NCI-H69 (cell line): ENCODE measurements at places on chromosomes 1 and 21.

DNA sequence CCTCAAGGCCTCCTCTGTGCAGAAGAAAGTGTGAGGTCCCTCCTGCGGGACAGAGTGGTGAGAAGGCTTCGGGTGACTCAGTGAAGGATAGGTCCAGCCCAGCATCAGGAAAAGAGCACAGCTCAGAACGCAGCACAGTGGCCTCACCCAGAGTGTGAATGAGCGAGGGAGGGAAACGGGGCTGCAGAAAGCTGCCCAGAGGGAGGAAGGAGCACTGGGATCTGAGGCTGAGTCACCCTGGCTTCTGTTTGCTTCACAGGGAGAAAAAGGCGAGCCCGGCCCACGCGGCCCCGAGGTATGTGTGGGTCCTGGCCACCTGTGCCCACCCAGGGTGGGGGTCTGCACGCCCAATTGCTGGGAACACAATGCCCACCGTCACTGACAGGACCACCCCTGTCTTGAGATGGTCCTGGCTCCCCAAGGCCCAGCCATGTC is 24.3 kb downstream of the COL6A2 start:
- DNase-seq: no peak

DNA sequence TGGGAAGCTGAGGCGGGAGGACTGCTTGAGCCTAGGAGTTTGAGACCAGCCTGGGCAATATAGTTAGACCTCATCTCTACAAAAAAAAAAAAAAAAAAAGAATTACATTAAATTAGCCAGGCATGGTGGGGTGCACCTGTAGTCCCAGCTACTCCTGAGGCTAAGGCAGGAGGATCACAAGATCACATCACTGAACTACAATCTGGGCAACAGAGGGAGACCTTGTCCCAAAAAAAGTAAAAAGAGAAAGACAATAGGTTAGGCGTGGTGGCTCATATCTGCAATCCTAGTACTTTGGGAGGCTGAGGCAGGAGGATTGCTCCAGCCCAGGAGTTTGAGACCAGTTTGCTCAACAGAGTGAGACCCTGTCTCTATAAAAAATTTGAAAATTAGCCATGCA is 130.3 kb downstream of the TIAM1 start:
- DNase-seq: no peak

DNA sequence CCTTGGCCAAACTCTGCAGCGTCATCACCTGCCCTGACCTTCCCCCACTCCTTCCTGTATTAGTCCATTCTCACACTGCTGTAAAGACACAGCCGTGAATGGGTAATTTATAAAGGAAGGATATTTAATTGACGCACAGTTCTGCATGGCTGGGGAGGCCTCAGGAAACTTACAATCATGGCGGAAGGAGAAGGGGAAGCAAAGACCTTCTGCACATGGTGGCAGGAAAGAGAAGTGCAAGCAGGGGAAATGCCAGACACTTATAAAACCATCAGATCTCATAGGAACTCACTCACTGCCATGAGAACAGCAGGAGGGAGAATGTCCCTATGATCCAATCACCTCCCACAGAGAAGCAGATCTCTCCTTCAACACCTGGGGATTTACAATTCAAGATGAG is 408.5 kb downstream of the PTPRU start:
- DNase-seq: no peak

GRCh38 chr1:230251644-230252191 is 174.4 kb downstream of the PGBD5 start:
- no peak for DNase-seq

DNA sequence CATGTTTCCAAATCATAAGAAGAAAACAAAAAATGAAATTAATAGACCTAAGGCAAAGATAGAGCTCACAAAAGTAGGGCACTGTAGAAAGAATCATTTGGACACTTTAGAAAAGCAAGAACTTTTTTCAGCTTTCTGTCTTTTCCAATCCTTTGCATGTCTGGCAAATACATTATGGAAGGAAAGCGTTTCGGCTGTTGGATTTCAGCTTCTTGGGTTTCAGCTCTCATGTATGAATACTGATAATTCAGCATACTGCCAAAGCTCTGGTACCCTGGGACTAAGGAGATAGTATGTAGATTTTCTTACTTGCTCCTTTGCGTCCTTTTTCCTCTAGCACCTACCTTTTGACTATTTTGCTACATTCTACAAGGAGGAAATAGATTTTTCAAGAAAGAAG is 375.9 kb downstream of the BRINP3 start:
- DNase-seq: peak; percentile 26

GRCh38 chr1:114455102-114455785 is 55.8 kb downstream of the TRIM33 start:
- no peak for DNase-seq

DNA sequence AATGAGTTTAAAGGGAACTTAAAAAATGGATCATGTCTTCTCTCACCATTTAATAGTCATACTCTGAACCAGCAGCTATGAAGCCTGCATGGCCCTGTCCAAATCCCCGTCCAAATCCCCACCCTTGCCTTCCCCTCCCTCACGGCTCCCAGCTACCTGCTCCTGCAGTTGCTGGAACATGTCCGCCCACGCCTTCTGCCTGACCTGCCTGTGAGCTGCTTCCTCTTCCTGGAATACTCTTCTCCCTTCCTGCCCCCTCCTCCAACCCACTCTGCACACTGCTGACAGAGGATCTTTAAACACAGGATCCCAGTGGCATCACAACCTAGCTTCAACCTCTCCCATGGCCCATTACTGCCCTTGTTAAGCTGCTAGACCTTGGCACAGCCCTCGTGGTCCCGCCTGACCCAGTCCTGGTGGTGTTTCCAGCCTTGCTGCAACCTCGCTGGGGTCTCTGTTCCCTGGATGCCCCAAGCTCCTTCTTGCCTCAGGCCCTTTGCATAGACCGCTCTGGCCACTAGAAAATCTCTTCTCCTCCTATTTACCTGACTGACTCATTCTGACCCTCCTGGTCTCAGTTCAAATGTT is 118.3 kb downstream of the PTPRU start:
- peak; percentile 41 for DNase-seq

- no peak for DNase-seq
These were observed 176.9 kb downstream of the NEK7 start for GRCh38 chr1:198333744-198334143.

GRCh38 chr1:217336724-217337123 is 294.2 kb downstream of the GPATCH2 start:
- no peak for DNase-seq

DNA sequence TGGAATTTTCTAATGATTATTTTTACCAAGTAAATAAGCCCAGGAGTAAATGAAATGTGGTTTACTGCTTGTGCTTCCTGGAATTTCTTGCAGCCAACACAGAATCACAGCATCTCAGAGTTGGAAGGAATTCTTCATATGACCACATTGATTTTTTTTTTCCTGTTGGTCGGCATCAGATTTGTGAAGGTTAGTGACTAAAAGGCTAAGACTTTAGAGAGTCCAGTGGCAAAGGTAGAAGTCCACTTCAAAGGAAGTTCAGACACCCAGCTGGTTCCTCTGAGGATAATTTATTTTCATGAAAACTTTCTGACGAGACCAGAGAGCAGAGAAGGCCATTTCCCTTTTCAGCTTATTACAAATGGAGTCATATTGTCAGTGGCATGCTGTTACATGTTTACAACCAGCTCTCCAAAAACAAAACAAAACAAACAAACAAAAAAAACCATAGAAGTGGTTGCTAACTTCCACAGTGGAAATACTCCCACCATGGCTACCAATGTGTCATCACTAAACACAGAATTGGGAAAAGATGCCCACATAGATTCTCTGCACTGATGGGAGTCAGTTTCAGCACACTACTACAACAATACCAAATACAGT is 77.2 kb upstream of the CDC42BPA start:
- no peak for DNase-seq

GRCh38 chr1:97803026-97803425 is 117.8 kb downstream of the DPYD start:
- no peak for DNase-seq

DNA sequence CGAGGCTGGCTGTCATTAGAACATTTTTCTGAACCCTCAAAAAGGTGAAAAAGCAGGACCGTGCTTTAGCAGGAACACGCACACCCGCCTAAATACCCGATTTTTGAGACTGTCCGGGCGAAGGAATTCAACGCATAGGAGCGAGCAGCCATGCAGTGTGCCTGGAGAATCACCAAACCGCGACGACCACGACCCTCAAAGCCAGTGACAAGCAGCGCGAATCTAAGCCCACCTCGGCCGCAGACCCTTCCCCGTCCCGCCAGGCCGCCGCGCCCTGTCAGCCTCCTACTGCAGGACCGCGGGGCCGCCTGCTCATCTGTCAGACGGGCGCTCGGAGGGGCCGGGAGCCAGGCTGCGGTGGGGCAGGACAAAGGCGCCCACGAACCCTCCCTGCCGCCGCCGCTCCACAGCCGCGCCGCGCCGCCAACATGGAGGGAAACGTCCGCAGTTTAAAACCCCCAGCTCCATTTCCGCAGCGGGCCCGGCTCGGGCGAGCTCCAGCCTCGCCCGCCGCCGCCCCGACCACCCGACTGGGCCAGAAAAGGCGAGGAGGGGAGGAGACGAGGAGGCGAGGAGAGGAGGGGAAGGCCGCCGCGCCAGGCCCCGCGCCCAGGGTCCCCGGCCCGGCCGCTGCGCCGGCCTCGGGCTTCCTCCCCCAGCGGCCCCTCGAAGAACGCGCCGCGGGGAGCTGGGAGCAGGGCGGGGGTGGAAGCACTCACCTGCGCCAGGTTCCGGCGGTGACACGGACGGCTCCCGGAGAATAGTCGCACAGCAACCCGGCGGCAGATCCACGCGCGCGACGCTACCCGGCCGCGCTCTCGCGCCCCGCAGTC is at the start of gene LBR:
LBR (minus strand) TSS at position 804 of the 833 bp plus-strand sequence. CDS start 3,963 bp downstream, outside the sequence.
- DNase-seq: no peak

GRCh38 chr1:221620437-221621384 is 121.2 kb downstream of the DUSP10 start:
- DNase-seq: peak; percentile 91

DNA sequence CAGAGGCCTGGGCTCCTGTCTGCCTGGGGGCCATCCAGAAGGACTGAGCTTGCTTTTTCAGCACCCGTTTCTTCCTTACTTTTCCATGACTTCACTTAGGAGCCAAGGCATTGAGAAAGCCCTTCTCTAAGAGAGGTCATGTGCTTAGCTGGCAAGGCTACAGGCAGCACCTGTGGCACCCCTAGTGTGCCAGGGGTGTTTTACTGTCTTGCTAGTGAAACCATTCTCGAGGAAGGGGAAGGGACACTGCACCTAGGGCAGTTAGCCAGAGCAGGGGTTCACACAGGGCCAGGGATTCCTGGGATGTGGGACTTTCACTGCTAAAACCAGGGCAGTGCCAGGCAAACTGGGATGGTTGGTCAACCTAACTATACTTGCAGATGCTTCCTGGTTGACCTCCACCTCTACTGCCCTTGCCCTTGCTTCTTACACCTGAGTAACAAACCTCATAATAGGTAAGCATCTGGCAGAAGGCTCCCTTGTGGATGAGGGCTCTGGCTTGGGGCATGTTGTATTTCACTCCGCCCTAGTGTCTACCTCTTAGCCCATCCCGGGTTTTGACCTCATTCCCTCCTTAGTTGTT is 69.2 kb downstream of the NOS1AP start:
- DNase-seq: peak; percentile 41

DNA sequence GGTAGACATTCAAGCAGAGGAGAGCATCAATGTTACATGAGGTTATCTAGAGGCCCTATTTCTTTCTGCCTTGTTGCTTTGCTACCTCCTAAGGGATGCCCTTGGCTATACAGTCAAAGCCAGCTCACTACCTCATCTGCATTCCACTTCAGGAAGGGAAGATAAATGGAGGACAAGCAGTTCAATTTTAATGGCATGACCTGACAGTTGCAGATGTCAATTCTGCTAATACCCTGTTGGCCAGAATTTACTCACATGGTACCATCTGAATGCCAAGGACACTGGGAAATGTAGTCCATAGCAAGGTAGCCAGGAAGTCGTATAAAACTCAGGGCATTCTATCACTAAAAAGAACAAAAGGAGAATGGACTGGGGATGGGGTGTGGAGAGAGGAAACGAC is 31.5 kb downstream of the PALMD start:
- DNase-seq: peak; percentile 8

- no peak for DNase-seq
These were observed 141.4 kb upstream of the ETS2 start for GRCh38 chr21:38664315-38664714.

DNA sequence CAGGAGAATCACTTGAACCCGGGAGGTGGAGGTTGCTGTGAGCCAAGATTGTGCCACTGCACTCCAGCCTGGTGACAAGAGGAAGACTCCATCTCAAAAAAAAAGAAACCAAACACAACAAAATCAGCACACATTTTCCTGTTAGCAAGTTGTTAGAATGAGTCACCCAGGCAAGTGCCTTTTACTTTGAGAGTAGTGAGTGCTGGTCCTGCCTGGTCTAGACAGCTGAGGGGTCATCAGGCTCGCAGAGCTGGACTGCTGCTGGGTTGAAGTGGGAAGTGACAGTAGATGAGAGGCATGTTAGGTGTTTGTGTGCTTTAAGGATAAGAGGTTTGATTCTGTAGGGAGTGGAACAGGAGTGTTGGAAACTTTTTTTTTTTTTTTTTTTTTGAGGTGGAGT is 31.9 kb downstream of the GNPAT start:
- DNase-seq: no peak

GRCh38 chr1:47590523-47591225 is 152.8 kb downstream of the FOXD2 start:
- no peak for DNase-seq

DNA sequence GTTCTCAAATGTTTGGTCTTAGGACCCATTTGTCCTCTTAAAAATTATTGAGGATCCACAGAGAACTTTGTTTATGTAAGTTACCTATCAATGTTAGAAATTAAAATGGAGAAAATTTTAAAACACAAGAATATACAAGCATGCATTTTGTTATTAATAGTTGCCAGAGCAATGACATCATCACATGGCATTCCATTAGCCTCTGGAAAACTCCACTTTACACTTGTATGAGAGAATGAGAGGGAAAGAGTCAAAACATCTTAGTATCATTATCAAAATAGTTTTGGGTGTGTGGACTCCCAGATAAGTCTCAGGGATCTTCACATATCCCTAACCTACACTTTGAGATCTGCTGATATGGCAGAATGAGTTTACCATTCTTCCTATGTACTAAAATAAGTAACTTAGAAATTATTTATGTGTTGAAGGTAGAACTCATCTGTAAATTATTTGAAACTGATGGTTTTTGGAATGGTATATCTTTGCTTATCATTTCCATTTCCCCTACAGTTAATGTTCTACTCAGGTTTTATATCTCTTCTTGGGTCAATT is 48.8 kb downstream of the RNF220 start:
- no peak for DNase-seq

- DNase-seq: no peak
These were observed 156.4 kb upstream of the EDN2 start for GRCh38 chr1:41640756-41641474.

- no peak for DNase-seq
These were observed 19.5 kb upstream of the SH2D2A start for GRCh38 chr1:156836041-156836654.

GRCh38 chr1:37793773-37794371 is at the start of gene MANEAL:
Gene MANEAL (plus strand): TSS chr1:37793847. CDS start chr1:37794183, 336 bp downstream.
- peak; percentile 72 for DNase-seq
